ENCODE measurements at places on chromosomes 3 and 15. TPM values are rescaled to one million over a fixed set of nuclear protein-coding genes. Genes with fewer than 3 reads are reported as not detected.

VGLL3 gene
- 12.1 TPM for total RNA-seq

C3orf62 gene
- total RNA-seq: 1.5 TPM

MYRIP gene
- not detected for total RNA-seq

ISLR gene
- total RNA-seq: 0.50 TPM

PYDC2 gene
- total RNA-seq: not detected

HYPK gene
- total RNA-seq: 4.3 TPM

IGSF10 gene
- total RNA-seq: 0.30 TPM

SEMA7A gene
- total RNA-seq: 1.3 TPM

SLC4A7 gene
- total RNA-seq: 12.0 TPM

XCR1 gene
- not detected for total RNA-seq

WDR93 gene
- total RNA-seq: 0.13 TPM

PLEKHO2 gene
- total RNA-seq: 6.9 TPM

All from A549 treated with Hydrocortisone at 1 μM for 4 hours (cell line).